ENCODE measurements at places on chromosomes 13 and 19.

DNA sequence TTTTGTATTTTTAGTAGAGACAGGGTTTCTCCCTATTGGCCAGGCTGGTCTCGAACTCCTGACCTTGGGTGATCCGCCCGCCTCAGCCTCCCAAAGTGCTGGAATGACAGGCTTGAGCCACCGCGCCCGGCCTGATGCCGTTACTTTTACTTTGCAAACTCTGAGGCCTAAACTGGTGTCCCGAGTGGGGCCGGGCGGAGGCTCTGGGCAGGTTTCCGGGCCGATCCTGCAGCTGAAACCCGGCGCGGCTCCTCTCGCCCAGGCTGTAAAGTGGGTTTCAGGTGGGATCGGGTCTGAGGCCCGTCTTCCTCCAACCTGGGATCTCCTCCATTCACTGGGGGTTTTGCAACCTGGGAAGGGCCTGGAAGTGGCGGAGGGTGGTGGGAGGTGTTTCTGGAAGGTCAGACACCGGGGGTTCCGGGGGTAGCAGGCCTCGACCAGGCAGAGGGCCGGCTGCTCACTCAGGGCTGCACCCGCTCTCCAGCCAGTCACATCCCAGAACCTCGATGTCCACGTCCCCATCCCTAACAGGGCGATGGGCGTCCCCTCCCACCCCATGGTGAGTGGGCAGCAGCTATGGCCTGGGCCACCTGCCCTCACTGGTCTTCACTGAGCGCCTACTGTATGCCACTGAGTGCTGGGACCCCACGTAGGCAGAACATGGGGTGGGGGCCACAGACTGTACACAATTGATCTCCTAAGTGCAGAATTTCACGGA, 21.3 kb upstream of the WDR18 start:
- DNase-seq: no peak

- no peak for DNase-seq
These were observed 1.8 kb downstream of the DACH1 start for GRCh38 chr13:71864986-71865873.

DNA sequence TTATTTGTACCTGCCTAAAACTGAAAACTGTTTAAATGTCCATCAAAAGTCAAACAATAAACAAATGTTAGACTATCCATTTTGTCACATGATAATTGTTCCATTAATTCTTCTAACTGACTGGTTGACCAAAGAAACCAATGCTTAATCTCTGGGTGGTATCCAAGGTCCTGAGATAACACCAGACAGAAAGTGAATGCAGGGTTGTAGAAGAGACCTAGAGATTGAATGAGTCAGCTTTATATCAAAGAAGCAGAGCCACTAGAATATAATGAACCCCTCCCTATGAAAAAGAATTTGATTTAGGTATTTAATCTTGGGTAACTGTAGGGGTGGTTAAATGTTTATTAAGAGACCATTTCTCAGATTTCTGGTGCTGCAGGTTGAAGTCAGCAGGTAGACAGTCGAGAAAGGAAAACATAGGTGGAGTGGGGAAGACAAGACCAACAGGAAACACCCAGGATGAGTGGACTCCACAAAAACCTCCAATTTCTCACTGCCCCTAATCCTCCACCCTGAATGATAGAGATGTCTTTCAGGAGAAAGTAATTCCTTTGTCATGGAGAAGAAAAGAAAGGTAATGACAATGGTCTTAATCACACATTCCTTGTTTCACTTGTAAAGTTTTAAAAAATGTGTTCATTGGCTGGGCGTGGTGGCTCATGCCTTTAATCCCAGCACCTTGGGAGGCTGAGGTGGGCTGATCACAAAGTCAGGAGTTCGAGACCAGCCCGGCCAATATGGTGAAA, 536.4 kb downstream of the IRS2 start:
- no peak for DNase-seq

GRCh38 chr13:89920461-89920860, 1427.0 kb upstream of the MIR17HG start:
- no peak for DNase-seq

GRCh38 chr13:98496479-98496791, 80.5 kb downstream of the STK24 start:
- DNase-seq: no peak

- no peak for DNase-seq
These were observed at the start of gene PALM3 for GRCh38 chr19:14061751-14062557. PALM3 (minus strand) TSS chr19:14062076; CDS start chr19:14061980, 96 bp downstream.

DNA sequence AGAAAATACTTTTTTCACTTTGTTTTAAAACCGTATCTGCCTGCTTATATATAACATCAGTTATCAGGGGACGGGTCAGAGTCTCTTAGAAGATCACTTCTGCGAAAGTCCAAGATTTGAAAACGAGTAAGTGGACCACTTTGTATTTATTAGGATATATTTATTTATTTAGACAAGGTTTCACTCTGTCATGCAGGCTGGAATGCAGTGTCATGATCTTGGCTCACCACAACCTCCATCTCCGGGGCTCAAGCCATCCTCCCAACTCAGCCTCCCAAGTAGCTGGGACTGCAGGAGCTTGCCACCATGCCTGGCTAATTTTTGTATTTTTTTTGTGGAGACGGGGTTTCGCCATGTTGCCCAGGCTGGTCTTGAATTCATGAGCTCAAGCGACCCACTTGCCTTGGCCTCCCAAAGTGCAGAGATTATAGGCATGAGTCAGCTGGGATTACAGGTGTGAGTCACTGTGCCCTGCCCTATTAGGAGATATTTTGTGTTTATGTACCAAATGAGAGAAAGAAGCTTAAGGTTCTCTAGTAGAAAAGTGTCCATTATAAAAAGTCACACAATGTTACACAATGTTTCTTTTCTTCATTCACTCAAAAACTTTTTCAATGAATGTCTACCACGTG, 39.5 kb downstream of the RASL11A start:
- no peak for DNase-seq

DNA sequence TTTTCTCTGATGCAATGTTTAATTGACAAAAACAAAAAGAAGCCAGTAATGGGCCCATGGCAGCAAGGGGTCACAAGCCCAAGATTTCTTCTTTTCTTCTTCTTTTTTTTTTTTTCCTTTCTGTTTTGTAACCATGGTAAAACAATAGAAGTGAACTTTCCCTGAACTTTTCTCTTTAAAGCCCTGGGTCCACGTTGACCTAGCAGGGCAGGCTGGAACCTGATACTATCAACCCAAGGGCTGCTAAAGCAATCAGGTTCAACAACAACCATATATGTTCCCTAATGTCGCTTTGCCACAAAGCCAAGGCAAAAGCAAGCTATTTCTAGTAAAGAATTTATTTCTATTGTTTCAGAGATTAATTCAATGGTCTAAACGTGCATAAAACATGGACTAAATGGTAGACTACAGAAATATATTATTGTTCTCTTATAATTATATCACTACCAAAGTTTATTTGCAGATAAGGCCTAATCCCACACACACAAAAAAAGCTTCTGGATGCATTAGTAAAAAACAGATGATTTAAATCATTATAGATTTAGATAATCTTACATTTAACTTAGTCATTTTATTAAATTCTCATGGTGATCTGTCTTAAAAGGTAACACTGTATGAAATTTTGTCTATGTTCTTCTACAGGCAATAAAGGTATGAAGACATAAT, 153.9 kb downstream of the DACH1 start:
- no peak for DNase-seq
